ENCODE measurements at places on chromosomes 7 and 10.

DNA sequence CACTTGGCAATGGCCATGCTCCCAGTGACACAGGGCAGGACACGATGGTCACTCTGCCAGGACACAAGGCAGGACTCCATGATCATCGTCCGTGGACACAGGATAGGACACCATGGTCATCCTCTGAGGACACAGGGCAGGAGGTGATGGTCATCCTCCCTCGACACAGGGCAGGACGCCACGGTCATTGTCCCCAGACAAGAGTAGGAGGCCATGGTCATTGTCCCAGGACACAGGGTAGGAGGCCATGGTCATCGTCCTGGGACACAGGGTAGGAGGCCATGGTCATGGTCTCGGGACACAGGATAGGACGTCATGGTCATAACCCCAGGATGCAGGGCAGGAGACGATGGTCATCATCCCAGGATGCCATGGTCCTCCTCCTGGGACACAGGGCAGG is 289.2 kb downstream of the TCERG1L start:
- no peak for DNase-seq

- no peak for DNase-seq
These were observed 167.0 kb upstream of the CCDC6 start for GRCh38 chr10:60073397-60073780.

- no peak for DNase-seq
These were observed 154.3 kb upstream of the LAMB4 start for GRCh38 chr7:108284349-108285002.

GRCh38 chr7:104838537-104839299 is 175.3 kb upstream of the KMT2E start:
- no peak for DNase-seq

DNA sequence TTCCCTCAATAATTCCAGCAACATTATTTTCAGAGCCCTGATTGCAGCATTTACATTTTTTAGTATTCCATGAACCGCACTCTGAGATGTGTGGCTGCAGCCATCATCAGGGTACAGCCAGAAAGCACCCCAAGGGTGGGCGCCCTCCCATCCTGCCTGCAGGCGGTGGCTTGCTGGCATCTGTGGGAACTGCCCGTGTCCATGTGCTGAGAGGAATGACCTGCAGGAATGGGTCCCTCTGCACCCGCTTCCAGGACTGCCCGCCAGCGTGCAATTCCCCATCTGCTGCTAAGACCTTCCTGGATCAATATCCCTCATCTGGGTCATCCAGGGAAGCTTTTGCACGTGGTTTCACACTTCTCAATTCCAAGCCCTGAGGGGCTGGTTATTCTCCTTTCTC is 32.8 kb upstream of the NUB1 start:
- no peak for DNase-seq

All from iPS-NIHi11 (cell line).